ENCODE measurements at places on chromosomes 5 and 9.
A peak's percentile ranks its signal among the peaks of the same experiment; 100 is the strongest.

GRCh38 chr5:141412854-141413539, at the start of gene PCDHGA10:
Gene PCDHGA10 (plus strand): TSS chr5:141412987. CDS start chr5:141413176, 189 bp downstream.
- DNase-seq = peak; percentile 45

DNA sequence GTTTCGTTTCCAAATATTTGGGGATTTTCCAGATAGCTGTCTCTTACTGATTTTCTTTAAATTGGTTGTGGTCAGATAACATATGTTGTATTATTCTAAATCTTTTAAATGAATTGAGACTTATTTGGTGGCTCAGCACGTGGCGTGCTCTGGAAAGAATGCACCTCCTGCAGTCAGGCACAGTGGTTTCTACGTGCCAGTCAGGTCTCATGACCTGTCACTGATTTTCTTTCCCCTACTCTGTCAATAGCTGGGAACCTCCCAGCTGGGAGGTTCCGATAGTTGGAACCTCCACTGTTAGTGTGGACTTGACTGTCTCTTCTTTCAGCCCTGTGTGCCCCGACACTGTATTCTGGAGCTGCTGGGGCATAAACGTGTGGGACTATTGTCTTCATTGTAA, 27.6 kb downstream of the TRIP13 start:
- DNase-seq = no peak

- DNase-seq = no peak
Measured at GRCh38 chr5:100615362-100615761, 80.2 kb downstream of the FAM174A start.

- peak; percentile 7 for DNase-seq
Measured at GRCh38 chr5:117394506-117395157, 820.0 kb upstream of the SEMA6A start.

GRCh38 chr5:73534971-73535370, 30.5 kb downstream of the ANKRA2 start:
- DNase-seq = no peak

- no peak for DNase-seq
Measured at GRCh38 chr5:15215056-15215455, 284.9 kb upstream of the FBXL7 start.

GRCh38 chr5:1503241-1504068, 20.3 kb downstream of the LPCAT1 start:
- DNase-seq = no peak

- DNase-seq = no peak
Measured at GRCh38 chr9:8754751-8755150, 955.2 kb upstream of the DMAC1 start.

DNA sequence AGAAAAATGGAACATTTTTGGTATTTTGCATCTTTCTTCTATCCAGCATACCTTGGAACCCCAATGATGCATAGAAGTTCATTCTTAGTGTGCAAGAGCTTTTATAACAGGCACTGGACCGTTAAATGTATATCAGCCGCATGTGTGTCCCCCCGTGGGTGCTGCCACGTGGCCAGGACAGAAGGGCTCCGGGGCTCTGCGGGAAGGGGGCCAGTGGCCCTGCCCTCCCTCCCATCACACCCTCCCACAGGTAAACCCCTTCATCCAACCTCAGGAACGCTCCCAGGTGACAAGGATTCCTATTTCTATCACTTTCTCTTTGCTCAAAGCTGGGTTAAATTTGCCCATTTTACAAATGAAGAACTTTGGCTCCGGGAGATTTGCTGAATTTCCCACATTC, 393.4 kb upstream of the IRX4 start:
- no peak for DNase-seq

- DNase-seq = no peak
Measured at GRCh38 chr5:139459451-139459934, 3.0 kb downstream of the ECSCR start.

GRCh38 chr9:124365036-124365435, 50.2 kb downstream of the PSMB7 start:
- no peak for DNase-seq

DNA sequence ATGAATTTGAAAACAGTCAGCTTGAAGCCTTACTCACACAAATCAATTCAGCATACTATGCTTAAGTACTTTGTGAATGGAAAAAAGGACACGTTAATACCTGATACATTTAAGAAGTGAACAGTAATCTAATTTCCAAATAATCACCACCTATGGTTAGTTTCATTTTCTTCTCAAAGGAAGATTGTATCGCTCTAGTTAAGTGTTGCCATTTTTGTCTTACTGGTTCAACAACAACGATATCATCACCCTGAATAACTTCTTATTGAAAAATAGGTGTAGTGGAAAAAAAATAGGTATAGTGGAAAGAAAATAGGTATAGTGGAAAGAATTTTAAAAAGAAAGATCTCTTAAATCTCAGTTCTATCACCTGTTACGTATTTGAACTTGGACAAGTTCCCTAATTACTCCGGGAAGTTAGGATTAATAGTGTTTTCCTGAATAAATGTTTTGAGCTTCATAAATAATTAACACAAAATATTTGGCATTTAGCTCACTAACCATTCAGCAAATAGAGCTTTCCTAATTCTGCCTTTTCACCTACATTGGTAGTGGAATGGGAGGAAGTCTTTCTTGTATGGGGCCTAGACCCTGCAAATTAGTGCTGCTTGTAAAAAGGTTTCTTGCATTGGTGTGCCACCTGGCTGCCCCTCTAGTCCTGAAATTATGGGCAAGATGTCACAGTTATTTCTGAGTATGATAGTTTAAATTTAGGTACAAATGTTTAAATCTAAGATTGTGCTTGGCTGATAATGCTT, 502.6 kb upstream of the NMUR2 start:
- no peak for DNase-seq

GRCh38 chr9:76459694-76460635, 983 bp downstream of the GCNT1 start:
- DNase-seq = peak; percentile 58

DNA sequence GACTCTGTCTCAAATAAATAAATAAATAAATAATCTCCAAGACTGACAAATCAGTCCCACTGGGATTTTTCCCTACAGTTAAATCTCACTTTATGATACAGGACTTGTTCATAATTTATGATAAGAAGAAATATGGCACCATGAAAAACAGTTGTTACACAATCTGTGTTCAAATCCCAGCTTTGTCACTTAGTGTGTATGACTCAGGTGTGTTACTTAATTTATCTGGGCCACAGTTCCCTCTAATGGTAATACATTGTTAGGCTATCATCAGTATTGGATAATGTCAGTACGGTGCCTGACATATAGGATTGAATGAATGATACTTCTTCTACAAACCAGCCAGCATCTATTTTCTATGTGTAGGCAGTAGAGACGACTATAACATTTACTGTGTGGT, 23.1 kb downstream of the SLC36A3 start:
- no peak for DNase-seq

- DNase-seq = no peak
Measured at GRCh38 chr5:90022002-90022710, 387.4 kb downstream of the CETN3 start.

- DNase-seq = no peak
Measured at GRCh38 chr9:68974431-68974830, 39.5 kb downstream of the PRKACG start.

DNA sequence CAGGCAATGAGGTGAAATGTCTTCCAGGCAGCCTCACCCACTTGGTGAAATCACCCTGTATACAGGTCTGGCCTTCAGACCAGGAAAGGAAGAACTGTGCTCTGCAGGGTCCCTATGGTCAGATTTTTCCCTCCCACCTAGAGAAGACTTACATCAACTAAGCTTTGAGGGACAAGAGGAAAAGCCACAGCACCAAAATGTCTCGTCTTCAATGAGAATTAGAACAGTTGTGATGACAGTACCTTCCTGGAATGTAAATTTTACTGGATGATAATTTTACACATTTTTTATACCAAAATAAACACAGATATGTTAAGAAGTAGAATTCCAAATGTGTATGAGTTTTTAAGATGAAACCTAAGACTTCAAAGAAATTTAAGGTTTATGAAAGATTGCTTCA, 283.9 kb downstream of the SPOCK1 start:
- DNase-seq = no peak

GRCh38 chr9:8823131-8823895, 1023.7 kb upstream of the DMAC1 start:
- DNase-seq = no peak

GRCh38 chr9:82406456-82407085, 418.0 kb downstream of the SPATA31D1 start:
- DNase-seq = no peak

- DNase-seq = peak; percentile 30
Measured at GRCh38 chr9:104386425-104387069, 117.5 kb upstream of the OR13F1 start.

GRCh38 chr9:129138476-129139232, 27.4 kb downstream of the PTPA start:
- DNase-seq = no peak

DNA sequence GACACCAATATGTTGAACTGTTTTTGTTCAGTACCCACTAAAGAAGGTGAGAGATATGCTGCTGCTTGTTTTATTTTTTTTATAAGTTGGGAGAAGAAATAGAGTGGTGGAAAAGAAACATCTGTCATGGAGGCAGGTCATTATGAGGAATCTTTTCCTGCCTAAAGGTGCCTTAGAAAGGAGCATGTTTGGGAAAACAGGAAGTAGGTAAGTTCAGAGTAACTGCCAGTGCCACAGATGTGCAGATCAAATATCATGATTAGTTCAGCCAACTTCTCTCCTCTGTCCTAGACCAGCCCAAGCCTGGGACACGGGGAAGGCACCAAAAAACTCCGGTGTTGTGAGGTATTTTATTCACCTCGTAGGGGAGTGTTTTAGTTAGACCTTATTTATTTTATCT, 144.2 kb downstream of the MAN2A1 start:
- DNase-seq = no peak

DNA sequence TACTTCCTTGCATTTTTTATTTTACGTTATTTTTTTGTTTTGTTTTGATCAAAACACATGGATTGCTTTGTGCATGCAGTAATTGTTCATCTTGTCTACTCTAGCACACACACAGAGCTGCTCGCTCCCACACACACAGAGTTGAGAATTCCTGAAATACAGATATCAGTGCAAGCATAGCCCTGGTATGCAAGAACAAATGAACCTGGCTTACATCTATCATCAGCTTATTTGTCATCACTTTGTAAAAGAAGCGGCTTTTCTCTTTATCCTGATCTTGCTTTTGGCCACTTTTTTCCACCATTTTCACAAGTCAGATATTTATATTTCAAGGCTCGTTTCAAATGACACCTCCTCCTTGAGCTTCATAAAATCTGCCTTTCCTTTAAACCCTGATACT, 1435.7 kb downstream of the MAT2B start:
- no peak for DNase-seq

DNA sequence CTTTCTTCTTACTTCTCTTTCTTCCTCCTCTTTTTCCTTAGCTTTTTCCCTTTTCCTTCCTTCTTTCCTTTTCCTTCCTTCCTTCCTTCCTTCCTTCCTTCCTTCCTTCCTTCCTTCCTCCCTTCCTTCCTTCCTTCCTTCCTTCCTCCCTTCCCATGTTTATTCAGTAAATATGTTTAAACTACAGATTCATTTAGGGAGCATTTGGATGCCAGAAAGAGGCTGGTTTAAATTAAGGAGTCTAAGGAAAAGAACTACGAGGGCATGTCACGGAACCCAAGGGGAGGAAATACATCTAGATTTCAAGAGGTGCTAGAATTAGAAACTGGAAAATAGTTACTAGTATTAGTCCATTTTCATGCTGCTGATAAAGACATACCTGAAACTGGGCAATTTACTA, 320.0 kb upstream of the ARRDC3 start:
- DNase-seq = no peak

DNA sequence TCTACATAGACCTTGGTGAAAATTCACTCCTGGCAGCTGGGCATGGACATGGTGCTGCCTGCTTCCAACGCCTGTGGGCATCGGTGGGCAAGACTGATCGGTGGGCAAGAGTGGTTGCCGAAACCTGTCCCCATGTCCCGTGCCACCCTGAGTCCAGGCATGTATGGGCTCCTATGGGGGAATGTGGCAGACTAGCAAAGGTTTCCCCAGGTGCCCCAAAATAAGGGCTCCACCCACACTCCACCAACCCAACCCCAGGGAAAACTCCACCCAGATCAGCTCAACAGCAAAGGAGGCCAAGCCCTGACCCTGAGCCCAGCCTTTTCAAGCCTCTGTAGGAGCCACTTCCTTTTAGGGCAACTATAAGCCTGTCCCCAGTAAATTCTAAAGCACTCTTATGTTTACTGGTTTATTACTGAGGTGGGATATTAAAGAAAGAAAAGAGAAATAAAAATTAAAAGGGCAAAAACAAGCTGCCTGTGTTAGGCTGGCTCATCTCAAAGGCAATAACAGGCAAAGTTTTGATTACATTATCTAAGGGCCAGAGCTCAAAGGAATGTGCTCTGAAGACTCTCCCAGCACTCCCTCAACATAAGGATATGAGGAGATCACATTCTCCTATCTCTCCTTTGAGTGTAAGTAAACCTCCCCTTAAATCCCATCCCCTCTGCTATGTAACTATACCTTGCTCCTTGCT, 8.9 kb upstream of the SPATA31E1 start:
- no peak for DNase-seq

DNA sequence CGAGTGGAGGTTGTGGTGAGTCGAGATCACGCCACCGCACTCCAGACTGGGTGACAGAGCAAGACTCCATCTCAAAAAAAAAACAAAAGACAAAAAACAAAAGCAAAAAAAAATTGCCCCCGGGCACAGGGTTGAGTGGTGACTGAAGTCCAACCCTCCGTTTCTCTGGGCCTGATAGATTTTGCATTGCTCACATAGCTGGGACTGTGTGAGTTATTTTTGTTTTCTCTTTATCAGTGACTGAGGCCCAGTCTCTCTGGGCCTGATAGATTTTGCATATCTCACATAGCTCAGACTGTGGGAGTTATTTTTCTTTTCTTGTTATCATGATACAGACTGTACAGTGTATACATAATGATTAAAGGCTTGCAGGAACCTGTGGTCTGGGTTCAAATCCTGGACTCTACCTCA, 2.6 kb upstream of the SLC28A3 start:
- DNase-seq = no peak

DNA sequence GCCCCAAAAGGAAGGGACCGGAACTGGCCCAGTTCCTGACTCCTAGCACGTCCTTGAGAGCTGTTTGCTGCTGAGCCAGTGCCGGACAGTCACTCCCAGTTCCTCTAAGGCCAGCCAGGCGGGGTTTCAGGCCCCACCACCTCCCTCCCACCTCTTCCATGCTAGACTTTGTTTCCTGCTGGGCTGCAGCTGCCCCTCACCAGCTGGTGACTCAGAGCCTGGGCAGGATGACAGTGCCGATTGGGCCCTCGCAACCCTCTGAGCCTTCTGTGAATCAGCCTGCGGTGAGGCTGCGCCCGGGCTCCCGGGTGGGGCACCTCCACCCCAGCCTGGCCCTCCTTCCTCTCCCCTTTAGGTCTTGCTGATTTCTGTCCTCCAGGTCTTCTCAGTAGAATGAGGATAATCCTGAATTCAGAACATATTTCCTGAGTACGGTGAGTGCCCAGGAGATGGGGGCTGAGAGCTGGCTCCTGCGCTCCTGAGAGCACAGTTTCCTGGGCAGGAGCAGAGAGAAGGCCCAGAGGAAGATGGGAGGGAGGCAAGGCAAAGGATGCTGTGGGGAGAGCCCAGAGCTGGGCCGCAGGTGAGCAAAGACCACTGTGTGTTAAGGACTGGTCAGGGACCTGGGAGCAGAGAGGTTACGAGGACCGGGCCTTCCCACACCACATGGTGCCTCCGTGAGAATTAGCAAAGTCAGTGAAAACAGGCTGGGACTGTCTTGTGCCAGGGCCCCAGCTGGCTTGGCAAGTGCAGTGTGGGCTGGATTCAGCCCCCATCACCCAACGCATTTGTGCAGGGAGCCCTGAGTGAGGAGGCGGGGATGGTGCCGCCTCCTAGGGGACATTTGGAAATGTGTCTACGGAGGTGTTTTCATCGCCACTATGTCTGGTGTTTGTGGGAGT, 32.9 kb upstream of the STXBP1 start:
- DNase-seq = peak; percentile 17

GRCh38 chr9:87642330-87643106, 83.4 kb upstream of the CTSL start:
- no peak for DNase-seq

All from HEK293T (cell line).